Mucosa of descending colon (tissue), 3 donors: ENCODE measurements at places on chromosomes 3 and 15. TPM values are rescaled to one million over a fixed set of nuclear protein-coding genes. Genes with fewer than 3 reads are reported as not detected.

Gene AP3B2
- 5.4 TPM for total RNA-seq

Gene GP9
- 0.90 TPM for total RNA-seq

Gene MASP1
- total RNA-seq, result 4.5 TPM

Gene TRIM59
- 6.0 TPM for total RNA-seq

Gene ARID3B
- total RNA-seq, result 10.3 TPM

Gene RLBP1
- not detected for total RNA-seq

Gene POC1A
- total RNA-seq, result 7.7 TPM

Gene LMLN
- 5.7 TPM for total RNA-seq

Gene XYLB
- 9.7 TPM for total RNA-seq

Gene OXTR
- total RNA-seq, result 0.19 TPM

Gene APOD
- 8.7 TPM for total RNA-seq

Gene SLC22A14
- 0.16 TPM for total RNA-seq

Gene USP13
- 3.6 TPM for total RNA-seq

Gene TMEM40
- total RNA-seq, result not detected

Gene MESP2
- 0.79 TPM for total RNA-seq

Gene ACTRT3
- total RNA-seq, result 0.90 TPM

Gene SOX2
- total RNA-seq, result 5.7 TPM

Gene ZNF860
- 1.0 TPM for total RNA-seq

Gene SLC12A1
- total RNA-seq, result not detected

Gene ARIH1
- total RNA-seq, result 205 TPM
